A172 (cell line): ENCODE measurements at places on chromosomes 12 and 14. TPM values are rescaled to one million over a fixed set of nuclear protein-coding genes. Genes with fewer than 3 reads are reported as not detected.

Gene NGB
- total RNA-seq = not detected in 2 replicates

Gene BICDL1
- 0.38 and 1.2 TPM in 2 replicates for total RNA-seq

Gene ATL1
- 14.0 and 15.8 TPM in 2 replicates for total RNA-seq

Gene TAS2R10
- total RNA-seq = not detected in 2 replicates

Gene NRXN3
- 0.59 and 0.74 TPM in 2 replicates for total RNA-seq

Gene KRT77
- total RNA-seq = not detected in 2 replicates

Gene ARMH4
- 3.1 and 4.0 TPM in 2 replicates for total RNA-seq

Gene RPS6KA5
- total RNA-seq = 5.8 and 8.8 TPM in 2 replicates

Gene CLEC2D
- total RNA-seq = 0.62 and 0.69 TPM in 2 replicates

Gene CMA1
- not detected in 2 replicates for total RNA-seq

Gene TMEM106C
- 211 and 295 TPM in 2 replicates for total RNA-seq

Gene CIROP
- not detected in 2 replicates for total RNA-seq
